ENCODE measurements at places on chromosomes 2 and 18.

GRCh38 chr2:11527001-11527400, 6.8 kb upstream of the GREB1 start:
- no peak for DNase-seq

DNA sequence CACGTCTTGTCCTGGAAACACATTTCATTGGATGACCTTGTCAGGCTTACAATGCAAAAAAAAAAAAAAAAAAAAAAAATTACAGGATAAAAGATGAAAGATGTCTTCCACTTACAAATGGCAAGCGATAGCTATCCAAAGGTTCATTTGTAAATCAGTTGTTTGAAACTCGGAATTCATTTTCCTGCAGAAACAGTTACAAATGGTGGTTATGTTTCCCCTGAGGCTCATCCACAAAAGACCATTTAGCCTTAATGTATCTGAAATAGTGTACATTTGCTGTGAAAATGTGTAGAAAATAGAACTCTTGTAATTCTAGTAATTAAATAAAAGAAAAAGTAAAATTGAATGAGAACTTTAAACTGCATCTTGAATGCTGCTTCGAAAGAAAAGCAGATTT, 25.9 kb downstream of the DPP10 start:
- no peak for DNase-seq

DNA sequence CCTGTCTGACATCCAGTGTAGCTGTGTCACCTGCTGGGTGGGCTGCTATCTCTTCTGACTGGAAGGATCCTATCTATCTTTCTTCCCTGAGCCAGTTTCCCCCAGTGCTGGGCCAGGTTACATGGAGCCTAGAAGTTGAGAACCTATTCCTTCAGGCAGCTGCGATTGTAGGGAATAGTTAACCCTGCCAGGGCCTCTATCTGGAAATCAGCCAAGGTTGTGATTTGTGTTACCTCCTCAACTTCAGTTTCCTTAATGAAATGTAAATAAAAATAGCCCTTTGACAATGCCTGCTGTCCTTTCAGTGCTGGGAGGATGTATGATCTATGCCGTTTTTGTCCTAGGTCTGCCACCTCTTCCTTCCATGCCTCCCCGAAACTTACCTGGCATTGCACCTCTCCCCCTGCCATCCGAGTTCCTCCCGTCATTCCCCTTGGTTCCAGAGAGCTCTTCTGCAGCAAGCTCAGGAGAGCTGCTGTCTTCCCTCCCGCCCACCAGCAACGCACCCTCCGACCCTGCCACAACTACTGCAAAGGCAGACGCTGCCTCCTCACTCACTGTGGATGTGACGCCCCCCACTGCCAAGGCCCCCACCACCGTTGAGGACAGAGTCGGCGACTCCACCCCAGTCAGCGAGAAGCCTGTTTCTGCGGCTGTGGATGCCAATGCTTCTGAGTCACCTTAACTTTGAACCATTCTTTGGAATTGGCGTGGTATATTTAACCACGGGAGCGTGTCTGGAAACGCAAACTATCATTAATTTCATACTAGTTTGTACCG, 36.6 kb downstream of the GORASP2 start:
- DNase-seq: no peak

DNA sequence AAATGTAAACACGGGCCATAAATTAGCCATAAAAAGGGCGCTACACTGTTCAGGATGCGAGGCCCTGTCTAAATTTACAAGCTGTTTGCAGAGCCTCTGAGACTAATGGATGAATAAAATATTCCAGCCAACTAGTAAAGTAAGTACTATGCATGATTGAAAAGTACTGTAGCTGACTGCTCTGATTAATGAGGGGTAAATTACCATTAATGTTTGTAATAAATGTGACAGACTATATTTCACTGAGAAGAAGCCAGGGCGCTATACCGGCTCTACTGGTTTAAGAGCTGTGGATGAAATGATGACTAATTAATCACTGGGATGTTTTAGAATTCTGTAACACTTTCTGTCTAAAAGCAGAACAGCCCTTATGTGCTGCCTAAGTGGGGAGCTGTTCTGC, 54.3 kb upstream of the RGPD4 start:
- no peak for DNase-seq

DNA sequence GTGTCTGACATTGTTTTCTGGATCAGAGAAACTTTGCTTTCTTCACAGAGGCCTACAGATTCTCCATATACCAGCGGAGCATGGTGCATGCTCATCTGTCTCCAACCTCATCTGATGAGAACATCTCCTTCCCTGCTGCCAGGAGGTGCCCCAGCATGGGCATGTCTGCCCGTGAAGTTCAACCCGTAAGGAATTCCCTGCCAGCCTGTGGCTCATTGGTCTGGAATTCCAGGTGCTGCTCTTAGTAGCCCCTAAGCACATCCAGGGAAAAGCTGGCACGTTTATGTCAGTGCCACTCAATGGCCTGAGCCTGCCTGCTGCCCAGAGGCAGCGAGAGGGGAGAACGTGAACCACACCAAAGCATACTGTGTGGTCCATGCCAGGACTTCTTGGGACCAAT, 1.7 kb upstream of the SP100 start:
- DNase-seq: no peak

Measured in GM20000 (cell line).